M059J (cell line): ENCODE measurements at places on chromosomes 11 and 22. TPM values are rescaled to one million over a fixed set of nuclear protein-coding genes. Genes with fewer than 3 reads are reported as not detected.

- DNase-seq, result no peak
Measured at GRCh38 chr11:74720596-74721478, 10.4 kb downstream of the CHRDL2 start.

PLAAT2 gene
- total RNA-seq, result 2.8 TPM in 1 of 2 replicates, not detected in the other

GRCh38 chr11:2220173-2220771 is 48.7 kb upstream of the TH start:
- no peak for DNase-seq

CHST1 gene
- total RNA-seq, result 0.02 and 0.17 TPM in 2 replicates

OR51B5 gene
- not detected in 2 replicates for total RNA-seq

DNA sequence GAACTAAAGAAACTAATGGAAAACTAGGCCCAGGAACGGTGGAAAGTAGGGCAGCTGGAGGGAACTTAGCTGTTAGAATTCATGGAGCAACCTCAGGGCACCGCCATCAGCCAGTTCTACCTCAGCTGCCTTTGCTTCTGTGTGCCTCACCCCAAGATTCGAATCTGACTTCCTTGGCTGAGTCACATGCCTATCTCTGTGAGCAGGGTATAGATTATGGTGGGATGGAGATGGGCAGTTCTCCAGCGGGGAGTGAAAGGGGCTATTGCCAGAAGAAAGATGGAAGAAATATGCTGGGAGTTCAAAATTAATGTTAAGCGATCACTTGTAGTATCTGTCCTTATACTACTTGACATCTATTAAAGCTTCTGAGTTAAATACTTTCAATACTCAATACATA is 18.9 kb upstream of the VWA5A start:
- no peak for DNase-seq

CCDC89 gene
- 0.37 and 3.0 TPM in 2 replicates for total RNA-seq

DNA sequence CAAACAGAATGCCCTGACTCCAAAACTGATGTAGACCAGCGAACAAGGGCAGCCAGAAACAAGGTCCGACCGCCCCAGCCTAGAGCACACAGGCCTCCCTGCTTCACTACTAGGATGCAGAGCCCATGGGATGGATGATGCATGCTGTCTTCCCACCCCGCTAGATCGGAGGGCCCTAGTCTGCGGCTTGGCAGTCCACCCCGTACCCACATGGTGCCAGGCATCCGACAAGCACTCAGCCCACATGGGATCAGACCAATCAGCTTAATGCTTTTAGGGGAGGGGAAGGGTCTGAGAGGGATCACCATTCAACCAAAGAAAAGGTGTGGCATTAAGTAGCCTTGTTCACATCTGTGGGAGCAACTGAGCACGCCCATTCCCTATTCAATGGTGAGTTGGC is 30.6 kb downstream of the PISD start:
- no peak for DNase-seq

GRCh38 chr11:3115321-3115720 is 49.8 kb downstream of the OSBPL5 start:
- DNase-seq, result no peak

- DNase-seq, result no peak
Measured at GRCh38 chr11:126776119-126776518, 224.5 kb downstream of the KIRREL3 start.

- no peak for DNase-seq
Measured at GRCh38 chr11:11618973-11619435, 2.8 kb downstream of the GALNT18 start.

RCOR2 gene
- total RNA-seq, result 1.1 and 1.9 TPM in 2 replicates

OR51G2 gene
- not detected in 2 replicates for total RNA-seq

DNA sequence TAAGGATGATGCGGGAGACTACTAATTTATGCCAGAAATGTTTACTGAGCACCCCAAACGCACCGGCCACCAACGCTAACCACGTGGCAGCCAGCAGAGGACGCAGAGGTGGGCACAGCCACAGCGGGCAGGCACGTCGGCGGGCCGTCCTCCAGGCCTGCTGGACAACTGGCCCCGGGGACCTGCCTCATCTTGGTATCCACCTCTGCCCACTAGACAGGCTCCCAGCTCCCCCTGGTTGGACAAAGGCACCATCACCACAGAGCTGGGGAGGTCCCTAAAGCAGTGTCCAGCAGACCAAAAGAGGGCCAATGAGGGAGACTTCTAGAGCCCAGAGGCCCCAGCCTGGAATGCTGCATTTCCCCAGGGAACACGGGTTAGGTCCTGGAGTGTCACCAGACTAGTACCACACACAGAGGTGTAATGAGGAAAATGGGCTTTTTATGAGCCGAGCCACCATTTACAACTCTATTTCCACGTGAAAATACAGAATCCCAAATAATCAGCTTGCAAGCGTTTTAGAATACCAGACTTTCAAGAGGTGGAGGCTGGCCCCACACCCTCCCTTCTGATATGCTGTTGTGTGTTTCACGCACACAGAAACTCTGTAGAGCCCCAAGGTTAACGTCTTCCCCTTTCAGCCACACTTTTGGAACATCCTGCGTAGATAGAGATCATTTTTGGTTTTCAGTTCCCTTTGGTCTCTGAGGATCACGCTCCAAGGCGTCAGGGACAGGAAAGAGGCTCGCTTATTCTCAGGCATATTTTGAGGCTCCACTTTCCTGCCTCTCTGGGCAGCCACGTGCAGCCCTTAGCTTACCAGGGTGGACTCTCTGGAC is 23.7 kb upstream of the BID start:
- no peak for DNase-seq
